ENCODE measurements at places on chromosomes 5 and 9. TPM values are rescaled to one million over a fixed set of nuclear protein-coding genes. Genes with fewer than 3 reads are reported as not detected.
A peak's percentile ranks its signal among the peaks of the same experiment; 100 is the strongest.

DNA sequence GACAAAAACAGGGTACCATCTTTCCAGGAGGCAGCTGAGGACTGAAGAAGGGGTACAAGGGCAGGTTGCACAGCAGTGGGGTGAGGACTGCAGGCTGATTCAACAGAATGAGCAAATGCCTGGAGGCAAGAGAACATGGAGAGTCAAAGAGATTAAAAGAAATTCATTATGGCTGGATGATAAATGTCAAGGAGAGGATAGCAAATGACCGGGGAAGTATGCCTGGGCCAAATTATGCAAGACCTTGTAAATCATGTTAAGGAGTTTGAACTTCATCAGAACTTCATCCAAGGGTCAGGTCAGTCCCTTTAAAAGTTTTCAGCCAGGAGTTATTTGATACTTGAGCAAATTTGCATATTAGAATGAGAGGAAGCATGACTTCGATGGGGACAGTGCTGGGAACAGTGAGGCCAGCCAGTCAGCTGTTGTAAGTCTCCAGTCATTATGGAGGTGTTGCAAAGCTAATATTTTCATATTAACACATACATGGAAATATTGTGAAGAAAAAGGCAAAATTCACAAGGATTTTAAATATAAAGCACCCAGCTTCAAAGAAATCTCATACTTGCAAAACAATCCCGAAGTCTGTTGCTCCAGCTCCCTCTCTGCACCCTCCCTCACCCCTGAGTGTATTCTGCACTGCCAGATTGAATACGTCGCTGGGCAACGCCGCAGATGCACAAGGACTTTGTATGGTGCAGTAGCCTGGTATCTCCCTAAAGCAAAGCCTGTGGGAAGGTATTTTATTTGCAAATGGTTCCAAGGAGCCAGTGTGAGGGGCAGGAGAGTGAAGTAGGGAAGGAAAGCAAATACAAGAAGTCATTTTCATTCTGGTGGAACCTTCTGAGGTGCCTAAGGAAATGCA is 509.8 kb upstream of the TLE4 start:
- DNase-seq: peak; percentile 4

DNA sequence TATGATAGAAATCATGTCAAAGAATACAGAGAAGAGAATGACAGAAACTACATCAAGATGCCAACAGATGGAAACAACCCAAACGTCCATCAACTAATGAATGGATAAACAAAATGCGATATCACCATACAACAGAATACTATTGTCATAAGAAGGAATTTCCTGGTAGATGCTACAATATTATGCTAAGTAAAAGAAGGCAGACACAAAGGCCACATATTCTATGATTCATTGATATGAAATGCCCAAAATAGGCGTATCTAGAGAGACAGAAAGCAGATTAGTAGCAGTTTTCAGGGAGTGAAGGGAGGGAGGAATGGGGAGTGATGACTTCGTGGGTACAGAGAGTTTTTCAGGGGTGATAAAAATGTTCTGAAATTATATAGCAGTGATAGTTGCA is 58.3 kb upstream of the AKNA start:
- no peak for DNase-seq

- no peak for DNase-seq
Measured at GRCh38 chr9:130658893-130659698, 5.3 kb upstream of the PRDM12 start.

DNA sequence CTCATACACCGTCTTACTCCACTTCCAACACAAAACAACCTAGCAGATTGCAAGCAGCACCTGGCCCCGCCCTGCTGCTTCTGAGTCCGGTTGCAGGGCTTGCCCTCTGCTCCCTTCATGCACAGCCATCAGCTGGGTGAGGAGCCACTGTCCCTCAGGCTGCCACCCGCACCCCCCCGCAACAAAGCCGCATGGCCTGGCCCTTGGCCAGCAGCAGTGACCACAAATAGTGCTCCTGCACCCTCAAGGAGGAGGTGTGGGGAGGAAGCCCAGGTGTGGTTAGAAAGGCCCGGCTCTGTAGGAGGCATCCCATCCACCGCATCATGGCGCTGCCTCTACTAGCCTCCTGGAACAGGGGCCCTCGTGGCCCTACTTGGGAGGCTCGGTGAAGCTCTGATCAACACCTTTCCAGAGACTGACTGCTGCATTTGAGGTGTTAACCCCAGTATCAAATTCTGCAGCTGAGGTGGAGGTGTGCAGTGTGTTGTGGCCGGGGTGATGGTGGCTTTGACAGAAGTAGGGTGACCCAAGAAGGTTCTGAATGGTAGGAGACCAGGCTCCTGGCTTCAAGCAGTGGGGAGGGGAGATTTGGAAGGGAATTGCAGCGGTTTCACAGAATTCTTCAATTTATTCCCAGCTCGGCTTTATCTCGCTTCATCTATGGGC is 52.7 kb downstream of the WNK2 start:
- DNase-seq: no peak

DNA sequence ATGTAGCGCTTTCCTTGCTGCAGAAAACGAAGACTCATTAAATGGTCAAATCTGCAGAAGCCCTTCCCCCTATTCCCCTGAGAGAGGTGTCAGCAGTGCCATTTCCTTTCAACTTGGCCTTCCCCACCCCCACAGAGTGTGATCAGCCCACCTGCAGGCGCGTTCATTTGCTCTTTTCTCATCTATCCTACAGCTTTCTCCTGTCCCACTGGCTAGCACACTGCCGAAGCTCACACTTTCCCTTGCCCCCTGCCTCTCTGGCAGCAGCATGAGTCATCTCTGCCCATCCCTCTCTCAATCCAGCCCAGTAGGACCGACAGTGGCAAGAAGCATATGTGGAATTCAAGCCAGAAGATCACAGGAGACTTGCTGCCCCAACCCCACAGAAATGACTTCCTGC is 213.8 kb downstream of the FAM114A2 start:
- no peak for DNase-seq

Gene FAM81B
- total RNA-seq: 2.4 TPM

Gene CLIC3
- 6.4 TPM for total RNA-seq

DNA sequence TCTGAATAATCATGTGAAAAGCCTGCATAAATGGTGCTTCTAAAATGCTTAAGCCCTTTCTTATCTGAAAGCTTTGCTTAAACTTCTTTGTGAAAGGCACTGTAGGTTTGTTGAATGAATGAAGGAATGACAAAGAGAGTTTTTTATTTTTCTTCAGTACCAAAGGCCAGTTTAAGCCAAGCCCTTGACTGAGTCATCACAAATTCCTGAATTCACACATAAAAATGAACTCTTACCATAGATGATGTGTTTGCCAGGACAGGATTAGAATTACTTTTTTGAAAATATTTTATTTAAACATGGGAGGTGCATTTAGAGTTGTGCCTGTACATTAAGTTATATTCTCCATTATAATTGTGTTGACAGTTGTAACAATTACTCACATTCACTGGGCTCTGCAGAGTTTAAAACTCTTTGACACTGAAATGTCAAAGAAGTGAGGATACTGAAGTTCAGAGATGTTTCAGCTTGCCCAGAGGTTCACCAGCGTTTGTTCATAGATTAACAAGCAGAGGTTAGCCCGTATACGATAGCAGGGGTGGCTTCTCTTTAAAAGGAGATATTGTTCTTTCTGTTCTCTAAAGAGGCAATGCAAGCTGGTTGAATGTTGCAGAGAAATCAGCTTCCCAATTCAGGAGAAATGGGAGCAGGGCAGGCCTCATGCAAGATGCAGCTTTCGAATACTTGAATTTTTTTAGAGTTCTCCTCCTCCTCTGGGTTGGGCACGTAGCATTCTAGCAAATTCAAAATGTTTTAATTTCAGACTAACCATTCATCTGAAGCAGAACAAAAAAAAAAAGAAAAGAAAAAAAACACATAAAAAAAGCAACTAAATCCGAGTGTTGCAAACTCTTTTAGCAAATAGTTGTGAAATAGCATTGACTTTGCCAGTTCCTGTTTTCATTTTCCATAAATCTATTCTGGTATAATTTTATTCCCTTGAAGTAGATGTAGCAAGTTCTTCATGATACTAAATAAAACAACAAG is 358.7 kb upstream of the KLF4 start:
- DNase-seq: no peak

DNA sequence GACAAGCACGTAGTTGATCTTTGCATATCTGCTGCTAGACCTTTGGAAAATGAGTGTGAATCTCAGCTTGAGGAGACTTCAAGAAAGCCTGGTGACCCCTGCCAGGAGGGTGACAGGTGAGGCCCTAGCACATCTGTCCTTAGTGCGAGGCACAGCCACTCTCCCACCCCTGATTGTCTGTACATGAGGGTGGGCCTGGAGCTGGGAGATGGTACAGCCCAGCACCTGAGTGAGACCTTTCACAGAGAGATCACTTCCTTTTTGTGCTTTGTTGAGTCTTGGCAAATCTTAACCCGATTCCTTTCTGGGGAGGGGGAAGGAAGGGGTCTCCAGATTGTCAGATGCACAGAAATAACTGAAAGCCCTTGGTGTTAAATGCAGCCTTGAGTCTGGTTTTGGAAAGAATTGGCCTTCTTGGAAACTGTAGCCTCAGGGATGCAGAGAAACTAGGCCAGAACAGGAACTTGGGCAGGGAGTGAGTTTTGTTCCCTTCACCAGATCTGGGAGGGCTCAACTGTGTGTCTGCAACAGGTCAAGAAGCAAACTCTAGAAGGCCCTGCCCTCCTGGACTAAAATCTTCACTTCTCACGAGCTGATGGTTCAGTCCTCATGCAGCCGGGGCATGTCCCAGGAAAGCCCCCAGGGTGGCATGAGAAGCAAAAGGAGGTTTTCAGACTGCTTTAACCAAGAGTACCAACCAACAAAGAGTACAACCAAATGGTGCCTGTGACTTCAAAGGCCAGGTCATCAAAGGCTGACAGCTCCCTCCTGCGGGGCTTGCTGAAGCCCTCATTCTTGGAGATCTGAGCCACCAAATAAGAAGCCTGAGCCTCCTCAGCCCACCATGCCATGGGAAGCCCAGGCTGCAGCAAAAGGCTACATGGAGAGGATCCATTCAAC is 20.8 kb upstream of the SEMA4D start:
- no peak for DNase-seq

- no peak for DNase-seq
Measured at GRCh38 chr5:151589878-151590570, 1.1 kb downstream of the FAT2 start.

DNA sequence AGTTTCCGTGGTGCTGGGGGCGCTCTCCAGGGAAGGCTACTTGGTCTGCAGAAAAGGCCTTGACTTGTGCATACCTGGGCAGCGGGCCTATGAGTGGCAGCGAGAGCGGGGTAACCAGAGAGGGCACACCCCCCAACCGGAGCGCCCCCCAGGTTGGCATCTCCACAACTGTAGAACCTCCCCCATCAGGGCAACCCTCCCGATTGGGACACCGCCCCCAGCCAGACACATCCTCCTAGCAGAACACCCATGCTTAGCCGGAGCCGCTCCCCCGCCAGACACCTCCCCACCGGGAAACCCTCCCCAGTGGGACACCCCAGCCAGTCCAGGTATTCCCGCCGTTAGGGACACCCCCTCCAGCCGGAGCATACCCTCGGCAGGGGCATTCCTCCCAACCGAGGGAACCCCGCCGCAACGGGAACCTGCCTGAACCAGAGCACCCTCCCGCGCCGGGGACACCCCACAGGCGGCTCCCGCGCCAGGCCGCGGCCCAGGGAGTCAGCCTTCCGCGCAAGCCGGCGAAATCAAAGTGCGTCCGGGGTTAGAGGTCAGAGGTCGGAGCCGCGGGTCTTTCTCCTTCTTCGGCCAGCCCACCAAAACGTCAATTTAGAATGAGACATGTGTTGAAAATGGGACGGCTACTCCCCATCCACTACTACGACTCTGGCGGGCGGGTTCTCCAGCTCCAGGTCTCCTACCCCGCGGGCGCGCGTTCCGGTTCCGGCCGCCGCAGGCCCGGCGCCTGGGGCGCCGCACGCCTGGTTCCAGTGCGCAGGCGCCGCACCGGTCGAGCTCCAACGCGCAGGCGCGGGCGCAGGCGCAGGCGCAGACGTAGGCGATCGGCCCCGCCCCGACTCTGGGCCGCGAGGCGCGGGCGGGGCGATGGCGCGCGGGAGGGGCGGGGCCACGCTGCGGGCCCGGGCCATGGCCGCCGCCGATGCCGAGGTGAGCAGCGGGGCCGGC is at the start of gene EHMT1:
EHMT1 (plus strand) TSS at position 901 of the 963 bp plus-strand sequence; CDS start at position 925, 24 bp downstream.
- DNase-seq: peak; percentile 97

Gene ADAMTS13
- 6.1 TPM for total RNA-seq

Gene PDE6A
- 0.10 TPM for total RNA-seq

Gene CDH9
- total RNA-seq: 3.2 TPM

Gene SLC9A3
- 3.1 TPM for total RNA-seq

DNA sequence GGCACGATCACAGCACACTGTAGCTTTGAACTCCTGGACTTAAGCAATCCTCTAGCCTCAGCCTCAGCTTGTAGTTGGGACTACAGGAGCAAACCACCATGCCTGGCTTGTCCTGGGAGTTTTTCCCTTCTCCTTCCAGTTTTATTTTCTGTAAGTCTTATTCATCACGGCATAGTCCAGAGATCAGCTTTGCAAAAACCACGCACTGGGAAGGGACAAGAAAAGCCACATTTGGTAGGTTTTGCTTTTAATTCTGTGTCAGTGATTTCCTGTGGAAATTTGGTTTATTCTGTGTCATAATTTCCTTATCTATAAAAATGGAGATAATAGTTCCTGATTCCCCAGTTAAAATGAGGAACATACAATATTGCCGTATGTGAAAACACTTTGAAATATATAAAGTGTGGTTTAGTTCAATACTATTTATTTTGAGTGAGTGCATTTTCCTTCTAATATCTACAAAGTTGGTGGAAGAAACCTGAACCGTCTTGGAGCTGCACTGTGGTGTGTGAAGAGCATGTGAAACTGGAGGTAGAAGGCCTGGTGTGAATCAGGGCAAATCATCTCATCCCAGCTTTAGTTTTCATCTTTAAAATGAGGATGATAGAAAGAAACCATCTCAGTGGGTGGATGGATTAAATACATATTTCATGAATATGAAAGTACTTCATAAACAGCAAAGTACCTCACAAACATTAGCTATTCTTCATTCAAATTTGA is 92.8 kb upstream of the ELL2 start:
- no peak for DNase-seq

Gene FAM200C
- total RNA-seq: 22.8 TPM

Gene CACNA1B
- total RNA-seq: 6.2 TPM

DNA sequence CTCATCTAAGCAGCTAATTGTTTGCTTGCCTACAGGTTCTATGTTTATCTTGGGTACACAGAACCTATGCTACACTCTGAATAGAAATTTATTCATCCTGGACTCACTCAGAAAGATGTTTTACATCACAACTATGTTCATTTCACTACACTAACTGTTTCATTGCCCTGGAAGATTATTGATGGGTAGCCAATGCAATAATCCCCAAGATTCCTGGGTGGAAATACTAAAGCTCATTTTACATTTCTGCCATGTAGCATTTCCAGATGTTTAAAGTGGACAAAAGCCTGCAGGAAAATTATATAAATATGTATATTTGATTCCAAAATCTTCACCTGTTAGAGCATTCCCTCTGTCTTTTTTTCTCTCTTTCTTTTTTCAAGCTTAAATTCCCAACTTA is 51.9 kb upstream of the IL7R start:
- DNase-seq: no peak

Data from spinal cord (tissue), 10 donors.